ENCODE measurements at places on chromosomes 2 and 18. TPM values are rescaled to one million over a fixed set of nuclear protein-coding genes. Genes with fewer than 3 reads are reported as not detected.

DNA sequence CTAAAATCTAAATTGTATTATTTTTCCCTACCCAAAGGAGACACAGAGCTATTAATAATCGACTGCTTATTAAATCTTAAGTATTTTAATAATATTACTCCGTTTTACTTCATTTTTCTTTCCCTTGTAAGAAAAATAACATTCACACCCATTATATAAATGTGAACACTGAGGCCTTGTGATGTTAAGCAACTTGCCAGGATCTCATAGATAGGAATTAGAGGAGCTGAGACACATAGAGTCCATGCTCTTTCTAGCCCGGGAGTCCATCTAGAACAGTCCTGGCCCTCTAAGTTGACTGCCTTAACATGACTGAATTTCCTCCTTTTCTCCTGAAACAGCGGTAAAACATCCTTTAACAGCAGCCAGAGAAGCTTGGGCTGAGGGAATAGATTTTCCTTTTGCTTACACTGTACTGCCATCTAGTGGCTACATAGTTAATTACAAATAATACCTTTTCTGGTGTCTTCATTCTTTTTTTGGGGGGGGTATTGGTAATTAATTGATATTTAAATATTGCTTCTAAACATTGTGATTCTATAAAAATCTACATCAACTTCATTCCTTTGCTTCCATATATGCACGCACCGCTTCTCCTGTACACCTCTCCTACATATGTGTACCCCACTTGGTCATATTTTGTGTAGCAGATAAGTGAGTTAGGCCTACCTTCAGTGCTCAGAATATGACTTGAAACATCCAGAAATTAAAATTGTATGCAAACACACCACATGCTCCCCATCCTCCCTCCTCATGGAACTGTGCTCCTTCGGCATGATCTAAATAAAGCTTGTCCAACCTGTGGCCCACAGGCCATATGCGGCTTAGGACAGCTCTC, 125.8 kb upstream of the HNMT start:
- no peak for DNase-seq

GRCh38 chr2:88049622-88050021, 6.0 kb downstream of the KRCC1 start:
- DNase-seq, result no peak

GRCh38 chr2:79619976-79620375, 107.1 kb downstream of the CTNNA2 start:
- no peak for DNase-seq

DNA sequence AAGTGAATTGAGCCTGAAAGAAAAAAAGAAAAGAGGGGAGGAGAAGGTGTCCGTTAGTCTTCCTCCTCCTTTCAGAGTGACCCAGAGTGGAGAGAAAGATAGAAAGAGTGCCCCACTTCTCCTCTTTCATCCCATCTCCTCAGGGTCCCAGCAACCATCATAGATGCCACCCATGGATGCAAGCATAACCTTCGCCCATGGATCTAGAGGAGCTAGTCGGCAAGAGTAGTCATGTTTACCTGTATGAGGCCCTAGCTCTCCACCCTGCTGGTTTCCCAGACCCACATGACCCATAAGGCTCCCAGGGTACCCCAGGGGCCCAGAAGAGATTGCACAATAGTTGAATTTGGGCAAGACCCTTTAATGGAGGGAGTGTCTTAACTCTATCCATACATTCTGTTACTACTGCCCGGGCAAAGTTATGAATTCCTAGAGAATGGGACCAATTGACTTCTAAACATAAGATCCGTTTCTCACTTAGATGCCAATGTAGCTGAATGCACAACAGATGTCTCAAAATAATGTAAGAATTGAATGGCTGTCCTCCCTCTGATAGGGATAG, 56.1 kb upstream of the CDCA7 start:
- DNase-seq, result no peak

DNA sequence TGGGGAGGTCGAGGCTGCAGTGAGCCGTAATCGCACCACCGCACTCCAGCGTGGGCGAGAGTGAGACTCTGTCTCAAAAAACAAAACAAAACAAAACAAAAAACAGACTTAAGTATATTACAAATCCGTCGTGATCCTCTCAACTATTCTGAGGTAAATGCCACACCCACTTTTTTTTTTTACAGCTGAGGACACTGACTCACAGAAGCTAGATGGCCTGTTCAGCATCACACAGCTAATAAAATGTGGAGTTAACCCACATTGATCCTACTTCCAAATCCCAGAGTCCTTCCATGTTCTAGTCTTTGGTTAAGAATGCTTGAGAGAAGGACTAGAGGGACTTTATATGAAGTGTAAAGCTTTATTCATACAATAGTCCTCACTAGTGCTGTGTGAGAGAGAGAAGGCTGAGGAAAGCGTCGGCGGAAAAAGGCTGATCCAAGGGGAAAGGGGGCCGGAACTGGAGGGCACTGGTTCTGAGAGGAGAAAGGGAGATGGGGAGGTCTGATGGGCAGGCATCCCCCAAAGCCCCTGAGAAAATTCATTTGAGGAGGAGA, 627 bp downstream of the RNF25 start:
- DNase-seq, result peak; percentile 28

DNA sequence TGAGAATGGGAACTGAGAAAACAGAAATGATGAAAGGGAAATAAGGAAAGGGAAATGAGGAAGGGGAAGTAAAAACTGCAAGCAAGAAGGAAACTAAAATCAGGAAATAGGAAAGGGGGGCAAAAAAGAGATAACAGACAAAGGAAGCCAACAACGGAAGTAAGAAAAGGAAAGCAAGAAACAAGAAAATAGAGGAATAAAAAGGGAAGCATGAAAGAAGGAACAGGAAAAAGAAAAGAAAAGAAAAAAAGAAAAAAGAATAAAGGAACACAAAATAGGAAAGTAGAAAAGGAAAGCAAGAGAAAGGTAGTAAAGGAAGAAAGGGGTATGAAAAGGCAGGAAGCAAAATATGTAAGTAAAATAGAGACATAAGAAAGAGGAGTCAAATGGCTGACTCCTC, 241.2 kb upstream of the NCKAP5 start:
- DNase-seq, result no peak

GRCh38 chr18:43830947-43831346, 553.7 kb upstream of the SYT4 start:
- no peak for DNase-seq

GRCh38 chr2:179181002-179181401, 83.6 kb downstream of the SESTD1 start:
- no peak for DNase-seq

- no peak for DNase-seq
Measured at GRCh38 chr2:216346781-216347180, 25.5 kb downstream of the MARCHF4 start.

GRCh38 chr2:156325688-156326525, 6.6 kb downstream of the NR4A2 start:
- DNase-seq, result no peak

GRCh38 chr2:84694088-84694622, 177.9 kb downstream of the DNAH6 start:
- DNase-seq, result no peak

DNA sequence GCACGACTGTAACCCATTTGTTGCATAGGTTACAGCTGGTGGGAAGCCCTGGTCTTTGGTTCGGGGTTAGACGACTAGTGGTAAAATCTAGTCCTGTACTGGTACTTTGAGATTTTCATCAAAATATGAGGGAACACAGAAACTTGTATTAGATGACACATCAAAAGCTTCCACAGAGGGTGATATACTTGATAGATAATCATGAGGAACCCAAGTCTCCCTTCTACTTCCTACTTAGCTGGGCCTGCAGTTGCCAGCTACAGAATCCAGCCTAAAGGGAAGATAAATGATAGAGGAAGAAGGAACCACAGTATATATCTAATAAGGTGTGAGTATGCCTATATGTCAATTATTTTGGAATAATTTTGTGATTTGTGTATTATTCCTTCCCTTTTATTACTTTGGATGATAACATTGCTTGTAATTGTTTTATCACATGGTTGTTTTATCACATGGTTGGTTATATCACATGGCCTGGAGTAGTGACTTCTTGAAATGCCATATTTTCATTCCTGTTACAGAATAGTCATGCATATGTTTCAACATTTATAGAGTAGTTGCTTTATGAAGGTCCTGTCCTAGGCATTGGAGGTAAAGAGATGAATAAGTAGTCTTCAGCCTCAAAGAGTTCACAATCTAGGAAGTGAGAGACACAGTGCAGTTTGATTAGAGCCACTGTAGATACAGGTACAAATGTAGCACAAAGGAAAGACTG, 2.9 kb downstream of the AGPS start:
- DNase-seq, result no peak

- DNase-seq, result no peak
Measured at GRCh38 chr2:186183406-186183805, 302.7 kb upstream of the ZC3H15 start.

- no peak for DNase-seq
Measured at GRCh38 chr18:778194-778927, 33.7 kb downstream of the YES1 start.

DNA sequence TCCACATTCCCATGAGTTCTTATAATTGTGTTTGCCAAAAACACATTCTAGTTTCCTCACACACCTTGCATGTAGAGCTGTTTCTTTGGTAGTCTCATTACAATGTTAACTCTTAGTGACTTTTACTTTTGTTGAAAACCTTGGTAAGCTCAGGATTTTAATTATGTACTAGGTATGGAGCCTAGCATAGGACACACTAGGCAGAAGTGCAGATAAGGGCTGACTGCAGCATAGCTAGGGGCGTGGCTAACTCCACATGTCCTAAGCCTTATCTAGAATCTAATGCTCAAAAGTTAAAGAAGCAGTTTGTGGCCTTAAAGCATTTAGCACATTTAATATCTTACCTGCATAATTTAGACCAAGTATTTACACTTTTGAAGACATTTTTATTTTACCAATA, 153.7 kb upstream of the FBXO11 start:
- no peak for DNase-seq

The TMEM247 gene
- not detected for total RNA-seq

The ATL2 gene
- total RNA-seq, result 271 TPM

The ANKRD36B gene
- 55.4 TPM for total RNA-seq

The GCKR gene
- total RNA-seq, result not detected

The GLI2 gene
- 2.9 TPM for total RNA-seq

The SANBR gene
- total RNA-seq, result 18.5 TPM

The TUBA4B gene
- total RNA-seq, result not detected

The UGT1A3 gene
- not detected for total RNA-seq

Data from sigmoid colon (tissue), 7 donors.